SIG-M5 (cell line): ENCODE measurements at places on chromosomes 3 and 15.

- DNase-seq: no peak
Measured at GRCh38 chr15:50959717-50960116, 51.2 kb downstream of the AP4E1 start.

- DNase-seq: no peak
Measured at GRCh38 chr3:108432431-108432830, 78.0 kb downstream of the MYH15 start.

DNA sequence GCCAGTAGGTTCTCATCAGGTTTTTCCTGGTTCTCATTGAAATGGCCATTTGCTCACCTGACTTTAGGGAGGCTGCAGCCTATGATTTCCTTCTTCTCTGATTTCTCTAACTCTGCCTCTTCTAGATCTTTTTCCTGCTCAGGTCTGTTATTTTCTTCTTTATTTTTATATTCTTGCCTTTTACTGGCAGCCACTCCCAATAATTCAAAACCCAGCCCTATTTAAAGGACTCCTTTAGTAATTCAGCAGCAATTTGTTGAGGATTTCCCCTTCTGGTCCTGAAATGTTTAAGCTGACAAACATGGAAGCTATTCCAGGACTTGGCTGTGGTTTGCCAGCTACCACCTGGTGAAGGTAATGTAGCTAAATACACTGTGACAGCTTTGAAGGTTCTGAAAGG is 201.5 kb downstream of the ZMAT3 start:
- DNase-seq: no peak

DNA sequence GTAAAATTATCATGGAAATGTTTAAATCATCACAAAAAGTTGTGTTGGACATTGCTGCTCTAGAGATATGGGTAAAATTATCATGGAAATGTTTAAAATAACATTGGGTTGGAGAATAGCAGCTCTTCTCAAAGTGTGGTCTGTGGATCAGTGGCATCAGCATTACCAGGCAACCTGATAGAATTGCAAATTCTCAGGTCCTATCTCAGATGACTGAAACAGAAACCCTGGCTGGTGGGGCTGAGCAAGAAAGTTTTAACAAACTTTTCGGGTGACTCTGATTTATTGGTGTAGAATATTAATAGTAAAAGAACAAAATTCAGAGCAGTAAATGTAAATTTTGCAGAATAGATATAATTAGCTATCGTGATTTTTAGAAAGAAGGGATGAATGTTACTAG is 28.9 kb downstream of the NXPE3 start:
- DNase-seq: no peak

GRCh38 chr3:155188031-155188430 is 105.5 kb downstream of the STRIT1 start:
- no peak for DNase-seq

DNA sequence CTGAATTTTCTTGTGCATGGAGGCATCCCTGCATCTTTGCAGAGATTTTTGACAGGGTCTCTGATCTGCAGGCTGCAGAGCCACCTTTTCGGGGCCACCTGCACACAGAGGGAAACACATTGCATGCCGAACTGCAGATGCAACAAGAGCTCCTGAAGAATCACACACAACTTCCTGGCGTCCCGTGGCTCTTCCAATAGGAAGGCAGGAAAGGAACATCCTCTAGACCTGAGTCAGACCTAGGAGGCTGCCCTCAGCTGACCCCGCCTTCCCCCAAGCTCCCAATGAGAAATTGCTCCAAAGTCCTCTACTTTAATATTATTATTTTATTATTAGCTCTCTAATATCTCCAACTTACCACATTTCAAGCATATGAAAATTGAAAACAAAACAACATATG is 213.2 kb upstream of the ARRDC4 start:
- no peak for DNase-seq

DNA sequence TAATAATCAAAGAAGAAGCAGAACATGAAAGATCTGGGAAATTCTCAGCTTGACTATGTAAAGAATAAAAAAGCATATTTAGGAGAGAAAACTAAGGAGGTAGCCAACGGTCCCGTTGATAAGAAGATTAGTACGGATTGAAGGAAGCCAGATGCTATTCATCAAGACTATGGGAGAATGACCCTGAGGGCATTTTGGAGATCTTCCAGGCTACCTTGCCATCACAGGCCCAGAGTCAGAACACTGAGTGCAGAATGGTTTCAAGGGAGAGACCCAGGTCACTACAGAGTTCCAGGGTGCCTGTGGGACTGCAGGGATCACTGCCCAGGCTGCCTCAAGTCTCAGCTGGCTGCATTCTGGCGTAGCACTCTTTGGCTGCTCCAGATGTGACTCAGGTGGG is 752.9 kb upstream of the ARPP21 start:
- DNase-seq: no peak

- DNase-seq: no peak
Measured at GRCh38 chr3:72872183-72872582, 15.7 kb upstream of the GXYLT2 start.

DNA sequence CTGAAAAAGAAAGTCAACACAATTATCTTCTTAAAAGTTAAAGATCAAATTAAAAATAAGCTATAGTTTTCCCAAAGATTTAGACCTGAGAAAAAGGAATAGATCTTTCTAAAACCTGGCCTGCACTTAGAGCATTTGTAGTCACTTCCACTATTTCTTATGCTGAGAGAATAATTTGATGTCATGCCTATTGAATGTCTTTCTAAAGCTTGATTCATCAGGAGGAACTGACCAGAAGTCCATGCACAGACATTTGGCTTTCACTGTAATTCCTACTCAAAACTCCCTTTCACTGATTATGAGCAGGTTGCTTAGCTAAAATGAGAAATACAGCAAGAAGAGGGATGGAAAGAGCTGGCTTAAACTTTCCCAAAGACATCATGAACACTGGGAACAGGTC is 4.3 kb downstream of the GREM1 start:
- no peak for DNase-seq

DNA sequence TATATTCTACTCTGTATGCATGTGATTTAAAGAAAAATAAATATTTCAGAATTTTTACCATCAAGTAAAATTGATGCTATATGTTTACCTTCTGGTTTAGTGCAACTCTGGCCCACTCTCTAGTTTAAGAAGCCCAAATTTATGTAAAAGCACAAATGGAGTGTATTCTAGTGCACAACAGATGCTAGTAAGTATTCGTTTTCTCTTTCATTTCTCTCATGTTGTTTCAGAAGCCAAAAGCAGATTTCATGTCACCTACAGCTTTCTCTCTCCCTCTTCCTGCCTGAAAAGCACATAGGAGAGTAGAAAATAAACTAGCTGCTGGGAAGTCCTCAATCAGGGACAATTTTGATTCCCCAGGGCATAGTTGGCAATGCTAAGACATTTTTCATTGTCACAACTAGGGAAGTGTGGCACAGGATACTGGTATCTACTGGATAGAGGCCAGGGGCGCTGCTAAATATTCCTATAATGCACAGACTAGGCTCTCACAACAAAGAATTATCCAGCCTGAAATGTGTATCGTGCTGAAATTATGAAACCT is 147.4 kb upstream of the ARHGEF26 start:
- DNase-seq: no peak
